ENCODE measurements at places on chromosomes 16 and 17.
A peak's percentile ranks its signal among the peaks of the same experiment; 100 is the strongest.

DNA sequence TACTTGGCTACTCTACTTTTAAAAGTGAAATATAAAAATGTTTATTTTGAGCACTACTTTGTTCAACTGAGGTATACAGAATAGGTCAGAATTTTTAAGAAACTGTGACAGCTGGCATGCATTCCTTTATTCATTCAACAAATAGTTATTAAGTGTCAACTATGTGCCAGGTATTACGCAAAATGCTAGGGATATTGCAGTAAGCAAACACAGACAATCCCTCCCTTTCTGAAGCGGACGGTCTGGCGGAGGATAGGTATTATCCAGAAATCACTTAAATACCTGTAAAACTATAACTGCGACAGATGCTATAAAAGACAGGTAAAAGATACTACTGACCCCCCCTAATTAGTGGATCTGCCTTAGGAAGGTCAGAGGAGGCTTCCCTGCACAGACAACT lies 26.1 kb downstream of the METTL16 start:
- DNase-seq: peak; percentile 20

GRCh38 chr16:4207229-4207628 lies 34.7 kb downstream of the SRL start:
- no peak for DNase-seq

GRCh38 chr16:85520853-85521521 lies 92.1 kb upstream of the GSE1 start:
- peak; percentile 77 for DNase-seq

GRCh38 chr16:65989861-65990604 lies 376.5 kb upstream of the CDH5 start:
- DNase-seq: no peak

DNA sequence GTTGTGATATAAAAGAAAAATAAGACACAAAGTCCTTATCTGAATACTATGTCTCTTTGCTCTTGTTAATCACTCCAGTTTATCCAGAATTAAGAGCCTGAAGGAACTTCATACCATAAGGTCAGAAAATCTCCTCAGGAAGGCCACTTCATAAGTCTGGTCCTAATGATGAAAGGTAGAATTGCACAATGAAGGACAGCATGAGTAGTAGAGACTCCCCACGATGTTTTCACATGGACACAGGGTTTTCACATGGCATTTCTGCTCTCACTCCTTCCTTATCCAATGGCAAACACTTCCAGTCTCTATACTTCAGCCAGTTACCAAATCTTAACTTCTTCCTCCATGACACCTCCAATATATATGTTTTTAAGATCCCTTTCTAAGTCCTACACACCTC lies 10.2 kb upstream of the C17orf78 start:
- DNase-seq: no peak

DNA sequence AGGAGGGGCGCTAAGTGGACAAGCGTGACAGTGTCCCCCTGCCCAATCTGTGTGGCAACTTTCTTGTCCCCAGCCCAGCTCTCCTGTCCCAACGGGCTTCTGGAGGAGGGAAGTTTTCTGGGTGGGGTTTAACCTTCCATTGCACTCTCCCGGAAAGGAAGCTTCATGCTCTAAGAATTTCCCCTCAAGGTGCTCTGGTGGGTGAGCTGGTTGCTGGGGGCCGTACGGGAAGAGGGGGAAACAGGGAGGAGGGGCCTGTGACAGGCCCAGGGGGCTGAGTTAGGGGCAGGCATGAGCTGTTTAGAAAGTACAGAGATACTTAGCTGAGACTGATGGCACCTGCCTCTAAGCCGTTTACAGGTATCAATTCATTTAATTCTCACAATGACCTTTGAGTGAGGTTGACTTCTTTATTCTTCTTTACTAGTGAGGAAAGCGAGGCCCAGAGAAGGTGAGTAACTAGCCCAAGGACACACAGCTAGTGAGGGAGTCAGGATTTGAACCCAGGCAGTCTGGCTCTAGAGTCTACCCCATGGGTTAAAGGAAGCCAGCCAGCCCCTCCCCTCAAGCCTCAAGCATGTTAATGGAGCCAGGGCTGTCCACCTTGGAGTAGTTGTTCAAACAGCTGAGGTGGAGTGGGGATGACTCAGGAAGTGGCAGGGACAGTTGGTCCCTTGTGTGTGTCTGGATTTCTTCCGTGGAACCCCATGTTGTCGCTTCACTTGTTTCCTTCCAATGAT lies 18.9 kb downstream of the ADGRG1 start:
- DNase-seq: no peak

GRCh38 chr17:17749921-17750320 lies 68.7 kb downstream of the RAI1 start:
- peak; percentile 70 for DNase-seq

DNA sequence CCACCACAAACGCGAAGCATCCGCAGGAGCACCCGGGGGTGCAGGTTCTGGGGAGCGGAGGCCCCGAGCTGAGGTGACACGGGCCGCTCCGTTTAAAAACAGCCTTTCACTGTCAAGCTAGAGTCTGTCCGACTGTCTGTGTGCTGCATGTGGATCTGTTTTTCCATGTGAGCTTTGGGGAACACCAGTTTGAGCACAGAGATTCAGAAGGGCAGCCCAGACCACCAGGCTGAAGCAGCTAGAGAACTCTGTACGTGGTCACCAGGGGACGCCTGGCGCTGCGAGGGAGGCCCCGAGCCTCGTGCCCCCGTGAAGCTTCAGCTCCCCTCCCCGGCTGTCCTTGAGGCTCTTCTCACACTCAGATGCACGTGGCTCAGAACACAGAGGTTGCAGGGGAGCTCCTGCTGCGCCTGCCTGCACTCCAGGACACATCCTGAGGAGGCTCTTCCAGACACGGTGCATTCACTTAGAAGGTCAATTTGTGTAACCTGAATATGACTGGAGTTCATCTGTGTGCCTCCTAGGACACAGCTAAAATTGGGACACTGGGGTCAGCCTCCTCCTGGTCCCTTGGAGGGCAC lies 15.7 kb upstream of the FOXK2 start:
- DNase-seq: no peak

GRCh38 chr17:64972611-64973010 lies 53.3 kb upstream of the LRRC37A3 start:
- no peak for DNase-seq

DNA sequence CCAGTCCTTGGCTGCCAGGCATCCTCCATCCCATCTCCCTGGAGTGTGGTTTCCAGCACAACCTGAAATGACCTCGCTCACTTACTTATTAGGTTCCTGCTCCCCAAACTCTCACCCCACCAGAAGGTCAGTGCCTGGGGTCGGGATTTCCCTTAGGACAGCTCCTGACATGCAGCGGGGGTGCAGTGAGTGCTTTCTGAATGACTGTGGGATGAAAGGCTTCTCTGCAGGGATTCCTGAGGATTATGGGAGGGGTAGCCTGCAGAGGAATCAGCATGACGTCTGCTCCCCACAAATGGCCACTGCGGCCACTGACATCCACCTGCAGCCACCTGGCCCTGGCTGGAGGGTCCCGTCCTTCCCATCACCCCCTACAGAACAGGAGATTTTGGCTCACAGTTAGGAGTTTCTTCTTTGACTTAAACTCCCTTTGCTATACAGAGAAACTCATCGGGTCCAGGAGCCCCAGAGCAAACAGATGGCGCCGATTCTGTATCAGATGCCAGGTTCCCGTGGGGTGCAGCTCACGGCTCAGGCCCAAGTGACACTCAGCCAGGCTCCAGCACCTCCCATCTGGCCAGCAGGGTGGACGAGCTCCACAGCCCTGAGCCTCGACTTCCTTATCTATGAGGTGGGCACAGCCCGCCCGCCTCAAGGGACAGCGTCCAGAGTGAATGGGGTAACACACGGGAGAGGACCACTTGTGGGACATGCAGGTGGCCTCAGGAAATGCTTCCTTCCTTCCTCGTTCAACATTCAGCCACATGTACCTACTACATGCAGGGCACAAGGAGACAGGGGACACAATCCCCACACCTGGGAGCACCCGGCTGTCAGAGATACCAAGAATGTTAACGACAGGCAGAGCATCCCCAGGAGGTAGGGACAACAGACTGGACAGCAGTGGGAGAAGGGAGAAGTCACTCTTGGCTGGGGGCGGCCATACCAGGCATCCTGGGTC lies 69.8 kb downstream of the RMI2 start:
- no peak for DNase-seq

DNA sequence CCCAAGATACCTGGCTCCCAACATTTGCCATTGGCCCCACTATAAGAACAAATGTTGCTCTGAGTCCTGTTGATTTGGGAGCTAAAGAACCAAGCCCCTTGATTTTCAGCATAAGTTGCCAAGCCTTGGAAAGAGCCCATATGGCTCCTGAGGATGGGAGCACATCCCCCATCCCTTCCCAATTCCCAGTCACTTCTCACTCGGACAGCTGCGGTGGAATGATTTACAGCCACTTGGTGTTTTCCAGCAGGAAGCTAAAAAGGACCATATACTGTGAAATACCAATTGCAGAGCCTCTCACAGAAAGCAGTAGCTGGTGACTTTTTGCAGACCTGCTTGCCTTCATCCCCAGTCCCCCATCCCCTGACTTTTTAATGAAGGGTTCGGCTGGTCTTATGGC lies 524.6 kb downstream of the GRIN2A start:
- no peak for DNase-seq

DNA sequence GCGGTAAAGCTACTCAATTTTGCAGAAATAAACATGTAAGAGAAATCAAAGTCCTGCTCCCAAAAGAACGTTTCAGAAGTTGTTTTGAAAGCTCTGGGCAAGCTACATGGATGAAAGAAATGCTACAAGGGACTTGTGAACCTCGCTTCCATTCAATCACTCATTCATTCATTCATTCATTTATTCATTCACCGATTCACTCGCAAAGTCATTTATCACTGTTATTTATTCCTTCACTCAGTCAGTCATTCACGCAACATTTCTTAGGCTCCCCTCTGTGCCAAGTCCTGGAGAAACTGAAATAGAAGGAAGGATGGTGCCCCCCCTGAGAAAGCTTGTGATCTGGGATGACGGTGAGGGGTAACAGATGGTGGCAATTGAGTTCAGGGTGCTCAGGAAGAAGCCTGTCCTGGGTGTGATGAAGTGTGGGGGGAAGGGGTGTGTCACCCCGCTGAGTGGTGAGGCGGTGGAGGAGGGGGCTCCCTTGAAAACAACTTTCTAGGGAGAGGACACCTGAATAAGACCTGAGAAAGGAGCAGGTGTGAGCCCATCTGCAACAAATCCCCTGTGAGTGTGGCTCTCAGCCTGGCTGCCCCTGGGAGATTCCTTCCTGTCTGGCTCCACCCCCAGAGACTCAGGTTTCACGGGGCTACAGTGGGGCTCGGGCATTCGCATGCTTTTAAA lies 36.3 kb upstream of the PRSS54 start:
- no peak for DNase-seq

- DNase-seq: no peak
These were observed 34.1 kb downstream of the TLE7 start for GRCh38 chr16:71407731-71408130.

GRCh38 chr17:41464682-41465081 lies 2.5 kb downstream of the KRT32 start:
- DNase-seq: peak; percentile 45

DNA sequence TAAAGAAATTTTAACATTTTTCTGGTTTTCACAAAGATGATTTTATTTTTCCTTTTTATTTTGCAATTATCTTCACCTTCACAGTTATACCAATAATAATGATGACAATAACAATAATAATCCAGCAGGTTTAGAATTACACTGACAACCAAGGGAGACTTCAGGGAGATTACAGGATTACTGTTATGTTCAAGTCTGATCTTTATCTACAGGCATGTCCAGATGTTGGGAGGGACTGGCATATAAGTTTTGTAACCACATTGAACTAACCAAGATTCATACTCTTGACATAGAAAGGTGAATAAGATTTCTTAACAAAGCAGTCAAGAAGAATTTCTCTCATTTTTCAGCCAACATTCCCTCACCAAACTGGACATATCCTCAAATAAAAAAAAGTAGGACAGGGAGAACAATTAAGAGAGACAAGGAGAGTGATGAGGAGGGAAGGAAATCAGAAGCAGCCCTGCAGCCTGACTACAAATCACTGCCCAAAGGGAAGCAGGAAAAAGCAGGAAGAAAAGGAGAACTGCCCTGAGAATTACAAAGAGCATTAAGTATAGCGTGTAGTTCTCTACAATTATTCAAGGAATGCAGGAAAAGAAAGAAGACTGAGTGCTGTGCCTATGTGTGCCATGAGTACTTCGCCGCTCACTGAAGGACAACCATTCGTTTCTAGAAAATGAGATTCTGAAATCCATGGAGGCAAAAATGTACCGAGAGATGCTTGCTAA lies 155.7 kb upstream of the C17orf78 start:
- DNase-seq: no peak

GRCh38 chr17:83176623-83177583 lies 97.5 kb downstream of the METRNL start:
- no peak for DNase-seq

DNA sequence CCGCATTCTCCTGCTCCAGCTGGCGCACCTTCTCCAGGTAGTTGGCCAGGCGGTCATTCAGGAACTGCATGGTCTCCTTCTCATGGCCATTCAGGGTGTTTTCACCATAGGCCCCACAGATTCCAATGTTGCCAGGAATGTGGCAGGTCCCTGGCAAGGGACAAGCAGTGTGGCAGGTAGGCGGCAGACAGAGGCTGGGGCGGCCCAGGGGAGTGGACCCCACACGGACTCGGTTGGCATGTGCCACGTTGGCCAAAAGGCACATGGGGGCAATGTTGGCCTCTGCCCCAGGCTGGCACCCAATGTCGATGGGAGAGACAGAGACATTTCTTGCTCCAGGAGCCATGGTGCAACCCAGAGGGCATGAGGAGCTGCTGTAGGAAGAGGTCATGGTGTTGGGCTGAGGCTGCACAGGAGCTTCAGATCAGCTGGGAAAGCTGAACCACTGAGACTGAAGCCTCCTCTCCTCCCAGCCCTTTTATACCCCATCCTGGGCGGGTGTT lies at the start of gene KRT38:
KRT38 (minus strand) TSS at position 453 of the 503 bp plus-strand sequence; CDS start at position 391, 62 bp downstream.
- no peak for DNase-seq

DNA sequence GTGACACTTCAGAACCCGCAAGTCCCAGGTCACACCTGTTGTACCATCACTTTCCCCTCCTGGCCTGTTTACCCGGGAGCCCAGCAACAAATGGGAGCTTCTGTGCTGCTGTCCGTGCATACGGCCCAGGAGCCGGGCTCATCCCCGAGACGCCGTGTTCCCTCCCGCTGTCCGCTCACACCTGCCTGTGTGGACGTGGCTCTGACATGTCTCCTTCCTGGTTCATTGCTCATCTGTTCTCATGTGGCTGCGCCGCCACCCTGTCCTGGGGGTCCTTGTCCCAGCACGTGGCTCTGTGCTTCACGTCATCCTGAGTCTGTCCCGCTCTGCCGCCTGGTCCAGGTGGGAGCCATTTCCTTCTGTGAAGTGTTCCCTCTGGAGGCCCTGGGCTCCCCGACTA lies 37.9 kb downstream of the TBCD start:
- DNase-seq: no peak

DNA sequence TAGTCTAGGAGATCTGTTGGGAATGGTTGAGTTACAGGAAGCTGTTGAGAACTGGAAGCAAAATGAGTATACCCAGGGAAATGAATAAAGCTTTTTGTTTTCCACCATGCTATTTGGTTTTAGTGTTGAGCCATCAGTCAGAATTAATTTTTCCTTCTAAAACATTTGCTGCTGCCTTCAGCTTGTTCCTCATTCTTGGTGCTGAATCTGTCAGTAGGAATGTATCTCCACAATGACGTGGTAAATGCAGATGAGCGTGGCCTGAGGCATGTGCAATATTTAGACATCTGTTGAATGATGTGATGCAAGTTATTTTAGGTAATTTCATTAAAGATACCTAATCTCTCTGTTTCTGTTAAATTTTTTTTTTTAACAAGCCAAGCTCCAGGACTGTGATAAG lies 10.9 kb downstream of the HAPSTR1 start:
- DNase-seq: no peak

- no peak for DNase-seq
These were observed 42.6 kb upstream of the RPH3AL start for GRCh38 chr17:395179-395578.

GRCh38 chr17:81843713-81844326 lies 9.0 kb upstream of the PPP1R27 start:
- DNase-seq: no peak
